ENCODE measurements at places on chromosomes 13 and 19. TPM values are rescaled to one million over a fixed set of nuclear protein-coding genes. Genes with fewer than 3 reads are reported as not detected.

DNA sequence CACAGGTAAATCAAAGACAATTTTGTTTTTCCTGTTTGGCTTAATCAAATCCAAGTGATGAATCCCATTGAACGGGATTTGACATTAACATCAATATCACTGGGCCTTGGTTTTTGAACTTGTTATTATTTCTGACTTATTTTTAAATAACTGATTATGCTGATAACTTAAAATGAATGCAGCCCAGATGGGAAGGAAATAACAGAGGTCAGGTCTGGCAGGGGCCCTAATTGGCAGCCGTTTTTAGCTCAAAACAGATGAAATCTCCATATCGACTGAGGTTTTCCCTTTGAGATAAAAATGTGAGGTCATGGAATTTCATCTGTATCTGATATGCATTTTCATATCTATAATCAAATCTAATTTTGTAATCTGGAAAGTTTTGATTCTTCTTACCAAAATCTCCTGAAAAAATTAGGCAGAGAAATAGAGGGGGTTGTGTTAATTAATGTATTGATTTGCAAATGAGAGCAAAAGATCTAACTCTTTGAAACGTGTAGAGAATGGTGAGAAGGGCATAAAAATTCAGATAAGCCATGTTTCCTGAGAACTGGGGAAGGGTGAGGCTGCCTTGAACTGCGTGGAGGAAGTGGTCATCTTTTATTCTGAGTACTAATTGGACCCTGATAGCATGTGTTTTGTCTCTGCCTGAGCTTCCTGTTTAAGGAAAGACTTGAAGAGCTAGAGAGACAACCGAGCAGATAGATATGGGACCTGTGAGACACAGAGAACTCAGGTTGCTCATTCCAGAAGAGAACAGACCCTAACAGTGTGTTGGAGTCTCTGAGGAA lies 98.2 kb upstream of the C1QTNF9B start:
- no peak overlapping the region for H3K27ac ChIP-seq
- no peaks in the 10 kb centered on the region for H3K27me3 ChIP-seq
- DNase-seq, result no peak
- H3K36me3 ChIP-seq, result no peaks in the 10 kb centered on the region
- no peaks in the 10 kb centered on the region for H3K4me1 ChIP-seq

GRCh38 chr19:51439021-51439465 lies 19.2 kb downstream of the SIGLEC8 start:
- no peak overlapping the region for H3K4me3 ChIP-seq
- DNase-seq, result no peak
- H3K27me3 ChIP-seq, result peaks cover 44% of the 10 kb centered on the region
- H3K36me3 ChIP-seq, result no peaks in the 10 kb centered on the region
- H3K27ac ChIP-seq, result no peak overlapping the region
- no peaks in the 10 kb centered on the region for H3K4me1 ChIP-seq

- H3K27ac ChIP-seq, result no peak overlapping the region
- H3K36me3 ChIP-seq, result no peaks in the 10 kb centered on the region
- DNase-seq, result peak; percentile 61
- no peak overlapping the region for H3K4me3 ChIP-seq
- H3K27me3 ChIP-seq, result no peaks in the 10 kb centered on the region
- H3K4me1 ChIP-seq, result no peaks in the 10 kb centered on the region
Observed at GRCh38 chr19:11881151-11881800, 6.3 kb upstream of the ZNF69 start.

DNA sequence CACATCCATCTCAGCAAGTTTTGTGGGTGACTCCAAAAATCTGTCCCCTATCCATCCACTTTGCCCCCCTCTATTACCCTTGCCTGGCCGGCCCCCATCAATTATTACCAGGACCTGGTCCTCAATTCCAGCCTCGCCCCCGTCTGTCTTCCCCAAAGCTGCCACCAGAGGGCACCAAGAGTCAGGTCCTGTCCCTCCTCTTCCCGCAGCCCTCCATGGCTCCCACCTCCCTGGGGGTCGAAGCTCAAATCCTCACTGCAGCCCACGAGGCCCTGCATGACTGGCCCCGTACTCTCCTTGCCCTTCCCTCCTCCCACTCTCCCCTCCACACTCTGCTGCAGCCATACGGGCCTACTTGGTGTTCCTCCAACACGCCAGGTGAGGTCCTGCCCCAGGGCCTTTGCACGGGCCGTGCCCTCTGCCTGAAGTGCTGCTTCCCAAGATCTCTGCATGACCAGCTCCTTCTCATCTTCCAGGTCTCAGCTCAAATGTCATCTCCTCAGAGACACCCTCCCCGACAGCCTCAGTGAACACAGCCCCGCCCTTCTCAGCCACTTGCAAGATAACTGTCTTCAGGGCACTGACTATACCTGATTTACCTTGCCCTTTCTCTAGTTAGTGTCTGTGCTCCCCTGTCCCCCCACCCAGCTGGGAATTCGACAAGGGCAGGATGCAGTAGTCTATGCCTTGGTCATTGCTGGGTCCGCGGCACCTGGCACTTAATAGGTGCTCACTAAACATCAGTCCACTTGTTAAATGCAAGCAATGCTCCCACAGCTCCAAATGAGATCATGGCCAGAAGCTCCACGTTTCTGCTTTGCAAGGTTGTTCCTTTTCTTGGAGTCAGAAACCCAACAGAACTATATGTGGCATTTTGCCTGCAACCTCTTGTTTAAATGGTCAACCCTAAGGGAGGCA lies 16.8 kb upstream of the SEMA6B start:
- H3K4me1 ChIP-seq, result no peaks in the 10 kb centered on the region
- peaks cover 52% of the 10 kb centered on the region for H3K27me3 ChIP-seq
- H3K27ac ChIP-seq, result peak overlapping the region; percentile 76
- DNase-seq, result peak; percentile 66

GRCh38 chr13:33316890-33317289 lies 31.3 kb upstream of the STARD13 start:
- DNase-seq, result no peak
- no peaks in the 10 kb centered on the region for H3K36me3 ChIP-seq
- H3K27ac ChIP-seq, result no peak overlapping the region
- no peak overlapping the region for H3K4me3 ChIP-seq
- no peaks in the 10 kb centered on the region for H3K27me3 ChIP-seq

GRCh38 chr13:94859811-94860210 lies 147.5 kb upstream of the SOX21 start:
- H3K4me3 ChIP-seq, result no peak overlapping the region
- no peak for DNase-seq
- H3K4me1 ChIP-seq, result no peaks in the 10 kb centered on the region
- H3K27ac ChIP-seq, result no peak overlapping the region
- no peaks in the 10 kb centered on the region for H3K36me3 ChIP-seq

- no peaks in the 10 kb centered on the region for H3K27me3 ChIP-seq
- no peaks in the 10 kb centered on the region for H3K4me1 ChIP-seq
- H3K4me3 ChIP-seq, result no peak overlapping the region
- H3K27ac ChIP-seq, result no peak overlapping the region
- DNase-seq, result peak; percentile 61
Observed at GRCh38 chr13:41668130-41668757, 210.9 kb downstream of the RGCC start.

DNA sequence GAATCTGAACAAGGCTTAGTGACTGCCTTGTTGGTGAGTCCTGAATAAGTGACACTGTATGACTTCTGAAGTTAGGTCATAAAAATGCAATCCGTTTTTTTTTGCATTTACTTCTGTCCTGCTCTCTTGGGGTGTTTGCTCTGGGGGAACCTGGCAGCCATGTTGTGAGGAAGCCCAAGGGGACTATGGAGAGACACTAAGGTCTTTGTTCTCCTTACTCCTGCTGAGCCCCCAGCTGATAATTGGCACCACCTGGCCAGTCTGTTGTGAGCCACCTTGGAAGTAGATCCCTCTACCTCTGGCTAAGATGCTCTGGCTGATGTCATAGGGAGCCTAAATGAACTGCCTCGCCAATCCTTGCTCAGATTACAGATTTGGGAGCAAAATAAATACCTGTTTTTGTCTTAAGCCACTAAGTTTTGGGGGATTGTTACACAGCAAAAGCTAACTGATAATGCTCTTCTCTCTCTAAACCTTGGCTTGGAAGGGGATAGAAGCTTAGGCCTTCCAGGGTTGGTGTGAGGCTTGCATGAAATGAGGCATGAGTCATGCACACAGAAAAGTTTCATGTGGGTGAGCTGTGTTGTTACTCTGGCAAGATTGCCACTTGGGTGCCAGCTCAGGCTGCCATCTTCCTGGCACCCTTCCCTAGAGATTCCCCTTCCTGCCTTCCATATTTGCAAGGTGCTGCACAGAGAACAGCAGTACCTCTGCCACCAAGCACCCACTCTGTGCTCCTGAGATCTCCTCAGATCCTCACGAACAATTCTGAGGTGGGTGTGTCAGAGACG lies 10.1 kb downstream of the TUBB4A start:
- no peak overlapping the region for H3K4me3 ChIP-seq
- no peaks in the 10 kb centered on the region for H3K36me3 ChIP-seq
- H3K27me3 ChIP-seq, result no peaks in the 10 kb centered on the region
- DNase-seq, result no peak
- no peaks in the 10 kb centered on the region for H3K4me1 ChIP-seq
- no peak overlapping the region for H3K27ac ChIP-seq

GRCh38 chr19:44957526-44957925 lies 2.3 kb downstream of the CLPTM1 start:
- peak overlapping the region; percentile 8 for H3K27ac ChIP-seq
- H3K27me3 ChIP-seq, result no peaks in the 10 kb centered on the region
- DNase-seq, result no peak
- no peak overlapping the region for H3K4me3 ChIP-seq
- no peaks in the 10 kb centered on the region for H3K36me3 ChIP-seq
- peaks cover 11% of the 10 kb centered on the region for H3K4me1 ChIP-seq

DNA sequence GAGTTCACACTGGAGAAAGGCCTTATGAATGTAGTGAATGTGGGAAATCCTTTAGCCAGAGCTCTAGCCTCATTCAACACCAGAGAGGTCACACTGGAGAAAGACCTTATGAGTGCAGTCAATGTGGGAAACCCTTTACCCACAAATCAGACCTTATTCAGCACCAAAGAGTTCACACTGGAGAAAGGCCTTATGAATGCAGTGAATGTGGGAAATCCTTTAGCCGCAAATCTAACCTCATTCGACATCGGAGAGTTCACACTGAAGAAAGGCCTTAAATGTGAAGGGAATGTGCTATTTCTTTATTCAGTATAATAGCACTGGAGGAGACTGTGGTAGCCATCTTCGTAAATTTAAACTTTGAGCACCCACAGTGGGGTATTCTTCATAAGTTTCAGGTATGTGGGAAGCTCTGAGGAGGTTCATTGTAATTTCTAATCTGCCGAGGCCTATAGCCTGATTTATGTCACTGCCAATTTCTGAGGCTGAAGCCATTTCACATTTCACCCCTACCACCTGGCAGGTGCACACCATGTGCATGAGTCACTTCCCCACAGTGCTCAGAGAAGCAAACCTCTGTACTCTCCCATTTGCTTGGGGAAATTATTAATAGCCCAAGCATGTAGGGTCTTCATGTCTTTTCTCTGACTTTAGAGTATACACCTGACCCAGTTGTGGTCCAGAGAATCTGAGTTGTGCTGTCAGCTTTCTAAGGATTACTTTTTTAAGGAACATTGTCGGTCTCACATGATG lies 6.4 kb downstream of the ZNF551 start:
- no peak for DNase-seq
- H3K27ac ChIP-seq, result no peak overlapping the region
- peaks cover 22% of the 10 kb centered on the region for H3K36me3 ChIP-seq
- no peaks in the 10 kb centered on the region for H3K4me1 ChIP-seq
- H3K4me3 ChIP-seq, result no peak overlapping the region
- no peaks in the 10 kb centered on the region for H3K27me3 ChIP-seq

DNA sequence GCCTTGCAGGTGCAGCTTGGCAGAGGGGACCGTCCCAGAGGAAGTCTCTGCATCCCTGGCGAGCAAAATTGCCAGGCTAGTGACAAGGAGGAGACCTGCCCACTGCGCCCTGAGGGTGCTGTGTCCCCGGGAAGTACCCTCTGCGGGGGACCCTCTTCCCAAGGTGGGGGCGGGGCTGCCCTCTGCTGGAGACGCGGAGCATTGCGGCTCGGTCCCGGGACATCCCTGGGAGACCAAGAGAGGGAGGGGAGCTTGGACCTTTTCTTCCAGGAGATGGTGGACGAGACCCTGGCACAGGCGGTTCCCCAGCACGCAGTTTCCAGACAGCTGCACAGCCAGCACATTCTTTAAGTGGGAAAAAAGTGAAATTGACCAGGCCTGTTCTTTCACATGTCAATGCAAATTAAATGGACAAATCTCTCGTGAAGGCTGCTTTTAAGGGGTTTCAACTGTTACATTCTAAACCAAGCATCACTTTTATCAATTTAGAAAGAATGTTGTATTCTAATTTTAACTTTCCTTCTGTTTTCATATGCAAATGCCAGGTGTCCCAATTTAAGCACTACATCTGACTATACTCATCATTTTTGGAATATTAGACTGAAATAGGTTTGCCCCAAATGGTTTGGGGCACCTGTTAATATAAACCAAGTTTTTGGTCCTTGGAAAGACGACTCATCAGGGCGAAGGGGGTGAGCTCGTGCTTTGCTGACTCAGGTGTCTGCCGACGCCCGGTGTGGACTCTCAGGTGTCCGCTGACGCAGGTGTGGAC lies 60.7 kb downstream of the MCF2L start:
- no peak overlapping the region for H3K27ac ChIP-seq
- H3K4me3 ChIP-seq, result no peak overlapping the region
- no peaks in the 10 kb centered on the region for H3K4me1 ChIP-seq
- DNase-seq, result no peak
- no peaks in the 10 kb centered on the region for H3K27me3 ChIP-seq

GRCh38 chr13:111371720-111372119 lies 51.3 kb downstream of the TEX29 start:
- DNase-seq, result no peak
- H3K27me3 ChIP-seq, result no peaks in the 10 kb centered on the region
- H3K36me3 ChIP-seq, result no peaks in the 10 kb centered on the region
- no peak overlapping the region for H3K4me3 ChIP-seq

POLR2I gene
- total RNA-seq, result 44.2 TPM

S1PR4 gene
- not detected for total RNA-seq

CHST8 gene
- 14.1 TPM for total RNA-seq

PGLYRP1 gene
- total RNA-seq, result not detected

NBEA gene
- 18.6 TPM for total RNA-seq

KIR2DL3 gene
- total RNA-seq, result not detected

ZNF222 gene
- 1.8 TPM for total RNA-seq

Measured in breast epithelium (tissue), 4 donors.